ELF-1 (cell line): ENCODE measurements at places on chromosomes 16 and 17.

GRCh38 chr17:21676281-21677111 is 15.8 kb upstream of the KCNJ18 start:
- DNase-seq: peak; percentile 34

- DNase-seq: no peak
Measured at GRCh38 chr16:19774024-19774423, 56.0 kb downstream of the IQCK start.

DNA sequence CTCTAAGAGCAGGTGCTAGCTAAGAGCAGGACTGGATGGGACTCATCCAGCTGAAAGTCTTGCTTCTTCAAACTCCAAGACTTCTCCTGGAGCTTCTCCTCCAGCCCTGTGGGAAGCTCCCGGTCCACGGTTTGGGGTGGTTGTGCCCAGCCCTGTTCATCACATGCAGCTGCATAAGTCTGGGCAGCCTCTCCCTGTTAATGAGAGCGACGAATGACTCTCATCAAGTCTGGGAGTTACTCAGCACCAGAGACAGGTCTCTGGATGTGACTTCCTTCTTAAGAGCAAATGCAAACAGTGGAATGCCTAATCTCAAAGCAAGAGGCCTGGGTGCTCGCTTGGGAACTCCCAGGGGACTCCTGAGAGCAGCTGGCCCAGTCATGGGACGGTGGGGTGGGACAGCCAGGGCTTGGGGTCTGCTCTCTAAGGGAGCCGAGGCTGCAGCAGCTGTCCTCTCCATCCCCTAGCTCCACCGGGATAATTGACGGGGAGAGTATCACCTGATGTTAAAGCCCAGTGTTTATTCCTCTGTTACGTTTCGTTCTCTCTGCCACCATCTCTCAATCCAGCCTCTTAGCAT is 35.3 kb upstream of the CRHR1 start:
- no peak for DNase-seq

GRCh38 chr17:1766382-1767135 is 4.7 kb downstream of the SERPINF1 start:
- DNase-seq: peak; percentile 46

DNA sequence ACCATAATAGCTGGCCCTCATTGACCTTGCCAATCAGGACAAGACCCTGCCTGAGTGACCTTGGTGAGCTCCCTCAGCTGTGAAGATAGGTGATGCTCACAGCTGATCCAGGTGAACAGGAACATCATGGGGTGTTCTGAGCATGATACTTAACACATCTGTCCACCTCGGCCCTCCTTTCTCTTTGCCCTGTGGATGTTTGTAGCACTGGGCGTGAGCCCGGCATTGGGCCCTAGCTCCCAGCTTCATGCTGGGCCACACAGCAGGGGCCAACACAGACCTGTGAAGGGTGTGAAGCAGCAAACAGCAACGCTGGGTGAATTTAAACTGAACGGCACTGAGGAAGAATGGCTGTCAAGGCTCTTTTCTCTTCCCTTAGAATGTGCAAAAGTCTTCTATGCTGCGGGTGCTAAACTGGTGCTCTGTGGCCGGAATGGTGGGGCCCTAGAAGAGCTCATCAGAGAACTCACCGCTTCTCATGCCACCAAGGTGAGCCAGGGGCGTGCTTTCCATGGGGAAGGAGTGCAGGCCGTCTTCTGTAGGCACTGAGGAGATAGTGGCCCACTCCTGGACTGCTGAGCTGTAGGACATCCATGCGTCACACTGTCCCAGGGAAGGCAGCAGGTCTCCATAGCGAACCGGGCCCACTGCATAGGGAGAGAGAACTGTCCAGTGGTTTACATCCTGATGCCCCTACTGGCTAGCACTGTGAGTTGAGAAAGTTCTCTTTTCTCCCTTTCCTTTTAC is 35.9 kb downstream of the TMEM11 start:
- DNase-seq: no peak

GRCh38 chr17:17239832-17240231 is 2.9 kb upstream of the FLCN start:
- no peak for DNase-seq

GRCh38 chr16:55539049-55539448 is 27.4 kb upstream of the CAPNS2 start:
- no peak for DNase-seq

GRCh38 chr16:84737192-84738011 is 37.6 kb downstream of the USP10 start:
- DNase-seq: no peak

GRCh38 chr16:680967-681745 is 946 bp downstream of the STUB1 start:
- no peak for DNase-seq

- DNase-seq: no peak
Measured at GRCh38 chr16:30755955-30756780, 5.7 kb downstream of the CFAP119 start.

DNA sequence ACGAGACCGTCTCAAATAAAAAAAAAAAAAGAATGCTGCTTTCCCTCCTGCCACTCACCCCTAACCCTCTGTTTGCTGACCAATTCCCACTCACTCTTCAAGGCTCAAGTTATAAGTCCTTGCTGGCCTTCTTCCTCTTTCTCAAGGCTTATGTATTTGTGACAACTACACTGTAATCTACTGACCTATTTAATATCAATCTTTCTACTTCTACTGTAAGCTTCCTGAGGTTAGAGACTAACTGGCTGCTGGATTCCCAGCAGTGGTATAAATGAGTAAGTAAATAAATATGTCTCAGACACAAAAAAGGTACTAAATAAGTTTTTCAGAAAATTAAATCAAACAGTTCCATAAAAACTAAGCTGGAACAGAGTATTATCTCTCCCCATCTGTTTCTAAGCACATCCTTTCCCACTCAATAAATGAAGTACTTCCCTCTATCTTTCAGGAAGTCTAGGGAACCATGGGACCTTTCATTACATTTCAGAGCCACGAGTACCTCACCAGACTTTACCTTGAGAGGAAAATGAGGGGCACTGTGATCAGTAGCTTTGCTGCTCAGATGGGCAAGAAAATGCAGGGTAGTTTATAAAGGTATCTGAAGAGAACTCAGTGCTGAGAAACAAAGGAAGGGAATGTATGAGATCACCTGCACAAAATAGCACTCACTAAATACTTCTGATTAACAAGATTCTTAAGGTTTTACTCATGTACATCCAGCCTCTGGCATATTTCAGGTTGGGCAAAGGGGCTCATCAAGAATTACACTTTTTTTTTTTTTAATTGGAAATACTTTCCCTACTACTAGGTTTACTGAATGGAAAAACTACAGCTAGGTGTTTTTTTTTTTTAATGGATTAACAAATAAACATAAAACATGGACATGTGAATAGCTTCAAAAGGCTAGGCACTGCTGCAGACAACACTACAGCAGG is 10.8 kb downstream of the SSH2 start:
- DNase-seq: no peak

DNA sequence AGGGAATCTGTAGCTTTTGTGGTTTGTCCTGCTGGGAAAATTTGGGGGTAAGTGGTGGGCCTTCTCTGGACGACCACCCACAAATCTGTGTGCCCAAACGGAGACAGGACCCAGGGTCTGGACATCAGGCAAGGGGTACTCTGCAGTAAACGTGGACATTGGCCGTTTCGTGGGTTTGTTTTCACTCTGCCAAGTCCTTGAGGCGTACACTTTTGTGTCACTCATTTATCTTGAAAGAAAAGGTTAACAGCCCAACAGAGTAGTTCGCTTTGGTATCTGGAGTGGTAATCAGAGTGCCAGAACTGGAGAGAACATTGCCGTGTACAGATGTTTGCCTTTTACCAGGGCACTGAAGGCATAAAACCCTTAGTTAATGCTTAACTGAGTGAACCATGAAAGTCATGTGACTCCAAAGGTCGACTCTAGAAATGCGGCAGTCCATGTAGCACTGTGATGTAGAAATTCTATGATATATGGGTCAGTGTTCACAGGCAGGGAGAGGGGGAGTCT is 15.4 kb downstream of the NAA60 start:
- DNase-seq: no peak

DNA sequence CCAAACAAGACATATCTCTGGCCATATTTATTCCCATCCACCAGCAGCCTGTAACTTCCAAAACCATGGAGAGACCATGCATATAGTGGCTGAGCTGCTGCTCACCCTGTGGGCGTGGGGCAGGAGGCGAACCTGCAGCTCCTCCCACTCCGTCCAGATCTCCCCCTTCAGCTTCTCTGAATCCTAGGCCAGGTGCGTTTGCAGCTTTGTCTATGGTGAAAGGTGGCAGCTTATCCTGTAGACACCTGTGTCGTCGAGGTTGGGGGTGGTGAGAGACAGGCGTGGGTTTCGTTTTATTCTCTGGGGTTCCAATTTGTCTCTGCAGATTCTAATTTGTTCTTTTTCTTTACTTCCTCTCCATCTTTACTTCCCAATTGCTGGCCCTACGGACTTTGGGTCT is 9.7 kb upstream of the ANKS4B start:
- peak; percentile 7 for DNase-seq

DNA sequence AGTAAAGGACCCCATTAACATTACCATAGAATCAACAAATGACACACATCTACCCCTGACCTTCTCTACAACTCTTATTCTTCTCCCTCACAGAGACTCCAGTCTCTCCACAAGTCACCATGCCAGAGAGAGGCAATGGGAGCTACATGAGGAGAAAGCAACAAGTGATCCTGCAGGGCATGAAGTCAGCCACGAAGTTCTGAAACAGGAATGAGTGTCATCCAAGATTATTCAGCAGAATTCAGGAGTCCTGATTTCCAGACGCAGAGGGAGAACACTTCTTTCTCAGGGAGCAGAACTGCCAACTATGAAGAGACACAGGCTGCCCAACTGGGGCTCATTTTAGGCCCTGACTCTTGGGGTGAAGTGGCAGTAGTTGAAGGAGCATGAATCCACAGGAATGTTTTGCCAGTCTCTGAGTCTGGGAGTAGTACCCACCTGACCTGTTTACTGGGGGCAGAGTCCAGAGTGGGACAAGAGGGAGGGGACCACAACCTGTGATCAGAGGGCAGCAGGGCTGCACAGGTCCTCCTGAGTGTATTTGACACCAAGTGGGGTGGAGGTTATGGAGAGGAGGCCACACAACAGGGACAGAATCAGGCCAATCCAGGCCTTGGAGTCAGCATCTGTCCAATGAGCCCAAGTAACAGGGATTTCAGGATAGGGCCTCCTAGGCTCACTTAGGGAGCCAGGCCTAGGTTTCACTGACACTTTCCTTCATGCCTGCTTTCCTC is 2.4 kb upstream of the MTMR4 start:
- no peak for DNase-seq

DNA sequence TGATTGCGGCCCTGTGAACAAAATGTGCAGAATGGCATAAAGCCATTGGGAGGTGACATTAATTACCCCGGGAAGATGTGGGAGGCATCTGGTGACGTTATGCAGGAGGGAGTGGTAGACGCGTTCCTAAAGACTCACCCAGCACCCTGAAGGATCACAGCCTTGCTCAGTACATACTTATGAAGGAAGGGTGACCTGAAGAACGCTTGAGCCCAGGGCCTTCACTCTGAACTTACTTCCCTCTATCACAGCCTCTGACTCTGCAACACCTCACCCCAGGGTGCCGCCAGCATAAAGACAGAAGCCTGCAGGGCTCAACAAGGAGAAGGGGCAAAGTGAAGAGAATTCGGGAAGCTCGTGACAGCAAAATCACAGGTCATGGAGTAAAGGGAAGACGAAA is 9.4 kb downstream of the MFSD6L start:
- DNase-seq: peak; percentile 32

GRCh38 chr16:50204453-50205108 is 51.5 kb downstream of the TENT4B start:
- DNase-seq: no peak

GRCh38 chr17:38333635-38334295 is 10.0 kb downstream of the GPR179 start:
- DNase-seq: peak; percentile 87

DNA sequence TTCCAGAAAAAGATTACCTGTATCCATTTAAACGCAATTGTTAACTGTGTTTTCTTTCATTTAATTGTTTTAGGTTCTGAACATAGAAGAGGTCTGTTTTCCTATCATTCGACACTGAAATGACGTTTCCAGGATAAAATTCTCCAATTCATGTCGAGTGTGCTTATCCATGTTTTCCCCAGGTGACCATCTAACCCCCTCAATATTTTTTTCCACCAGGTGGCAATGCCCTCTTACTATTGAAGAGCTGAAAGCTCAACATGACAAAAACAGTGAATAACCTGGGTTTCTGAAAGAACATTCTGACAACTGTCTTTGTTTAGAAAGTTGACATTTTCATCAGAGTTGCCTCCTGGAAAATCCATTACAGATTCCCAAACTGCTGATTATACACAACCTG is 948.7 kb downstream of the KCNJ2 start:
- peak; percentile 3 for DNase-seq

DNA sequence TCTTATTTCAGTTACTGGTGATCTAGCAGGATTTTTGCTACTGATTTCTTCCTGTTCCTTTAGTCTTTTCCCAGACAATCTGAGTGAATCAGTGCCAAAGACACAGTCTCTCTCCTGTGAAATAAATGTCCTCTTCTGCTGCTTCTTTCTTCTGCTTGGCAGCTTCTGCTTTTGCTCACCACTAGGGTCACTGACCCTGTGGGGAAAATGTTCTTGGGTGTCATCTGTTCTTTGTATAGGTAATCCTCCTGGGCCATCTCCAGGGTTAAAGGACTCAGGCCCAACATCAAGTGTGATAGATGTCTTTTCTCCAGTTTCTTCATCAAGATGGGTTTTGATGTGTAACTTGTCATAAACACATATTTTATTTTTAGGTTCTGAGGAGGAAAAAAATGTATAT is 5.2 kb downstream of the PALB2 start:
- no peak for DNase-seq

DNA sequence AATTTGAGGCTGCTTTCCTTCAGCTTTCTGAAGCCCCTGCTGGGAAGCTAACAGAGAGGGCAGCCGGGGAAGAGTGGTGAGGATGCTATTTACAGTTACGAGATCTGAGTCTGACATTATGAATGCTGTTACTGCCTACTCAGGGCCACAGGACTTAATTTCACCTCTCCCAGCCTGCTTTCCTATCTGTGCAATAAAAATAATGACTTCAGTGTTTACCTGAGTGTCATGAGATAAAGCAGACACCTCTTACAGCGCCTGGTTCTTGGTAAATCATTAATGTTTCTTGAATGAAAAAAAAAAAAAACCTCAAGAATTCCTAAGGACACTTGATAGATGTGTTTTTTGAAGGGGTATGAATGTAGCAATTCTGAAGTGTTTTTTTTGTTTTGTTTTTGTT is 24.2 kb upstream of the CPHXL start:
- DNase-seq: no peak

GRCh38 chr16:72961115-72961832 is 86.7 kb downstream of the ZFHX3 start:
- peak; percentile 30 for DNase-seq

DNA sequence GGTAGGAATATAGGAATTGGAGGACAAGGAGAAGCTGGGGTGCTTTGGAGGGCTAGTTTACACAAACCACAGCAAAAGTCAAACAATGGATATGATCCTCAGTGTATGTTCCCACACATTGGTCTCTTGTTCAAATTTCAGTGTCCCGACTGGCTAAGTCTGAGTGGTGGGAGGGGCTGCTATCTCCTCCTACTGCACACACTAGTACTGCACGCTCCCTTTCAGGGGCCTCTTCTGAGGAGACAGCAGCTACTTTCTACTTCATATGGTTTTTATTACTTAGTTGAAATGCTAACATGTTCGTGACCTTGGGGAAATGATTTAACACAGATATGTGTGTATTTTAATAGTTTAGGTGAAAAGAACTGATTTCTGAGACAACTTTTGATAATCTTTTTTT is 18.8 kb upstream of the KRT10 start:
- no peak for DNase-seq

GRCh38 chr16:28003021-28003865 is 60.3 kb downstream of the GSG1L start:
- DNase-seq: peak; percentile 16
